ENCODE measurements at places on chromosomes 5 and 9. TPM values are rescaled to one million over a fixed set of nuclear protein-coding genes. Genes with fewer than 3 reads are reported as not detected.

DNA sequence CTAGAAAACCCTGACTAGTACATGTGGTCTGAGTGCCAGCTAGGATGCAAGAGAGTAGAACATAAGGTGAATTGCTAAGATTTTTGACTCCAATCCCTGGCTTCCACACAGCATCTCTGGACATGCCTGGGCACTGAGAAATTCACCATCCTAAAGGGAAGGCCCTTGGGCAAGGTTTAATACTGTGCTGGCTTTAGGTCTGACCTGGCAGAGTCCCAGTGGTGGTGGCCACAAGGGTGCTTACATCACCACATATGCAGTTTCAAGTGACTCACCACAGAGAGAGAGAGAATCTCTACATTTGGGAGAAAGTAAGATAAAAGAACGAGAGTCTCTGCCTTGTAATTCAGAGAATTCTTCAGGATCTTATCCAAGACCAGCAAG lies 661.6 kb upstream of the C9orf72 start:
- H3K4me3 ChIP-seq: no peak overlapping the region
- H3K4me1 ChIP-seq: no peaks in the 10 kb centered on the region
- peaks cover 2% of the 10 kb centered on the region for H3K27me3 ChIP-seq
- no peak for DNase-seq
- no peak overlapping the region for H3K27ac ChIP-seq
- H3K36me3 ChIP-seq: no peaks in the 10 kb centered on the region

The TGFBR1 gene
- 207 TPM for total RNA-seq

DNA sequence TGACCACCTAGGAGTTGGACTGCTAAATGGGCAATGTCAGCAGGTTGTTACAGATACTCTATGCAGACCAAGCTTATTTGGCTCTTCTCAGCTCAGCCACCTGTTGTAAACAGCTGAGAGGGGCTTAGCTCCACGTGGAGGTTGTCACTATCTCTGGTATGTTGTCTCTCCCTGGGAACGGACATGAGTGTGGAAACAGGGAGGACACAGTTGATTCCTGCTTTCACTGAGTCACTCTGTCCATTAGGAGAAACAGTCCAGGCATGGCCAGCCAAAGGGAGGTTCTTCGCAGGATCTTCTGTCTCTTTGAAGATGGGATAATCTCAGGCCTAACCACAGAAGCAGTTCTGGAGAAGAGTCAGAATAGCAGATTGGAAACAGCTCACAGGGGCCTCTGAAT lies 121.2 kb downstream of the PALM2AKAP2 start:
- H3K4me1 ChIP-seq: peaks cover 10% of the 10 kb centered on the region
- no peaks in the 10 kb centered on the region for H3K27me3 ChIP-seq
- DNase-seq: no peak
- no peak overlapping the region for H3K27ac ChIP-seq
- H3K4me3 ChIP-seq: no peak overlapping the region

The NTRK2 gene
- 2.1 TPM for total RNA-seq

The SLC45A2 gene
- 0.76 TPM for total RNA-seq

DNA sequence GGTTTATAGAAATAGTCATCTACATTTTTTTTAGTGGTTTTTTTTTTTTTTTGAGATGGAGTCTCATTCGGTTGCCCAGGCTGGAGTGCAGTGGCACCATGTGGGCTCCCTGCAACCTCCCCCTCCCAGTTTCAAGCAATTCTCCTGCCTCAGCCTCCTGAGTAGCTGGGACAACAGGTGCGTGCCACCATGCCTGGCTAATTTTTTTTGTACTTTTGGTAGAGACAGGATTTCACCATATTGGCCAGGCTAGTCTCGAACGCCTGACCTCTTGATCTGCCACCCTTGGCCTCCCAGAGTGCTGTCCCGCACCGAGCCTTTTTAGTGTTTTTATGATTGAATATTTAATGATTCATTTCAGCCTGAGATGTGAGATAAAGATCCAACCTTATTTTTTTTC lies 27.3 kb downstream of the ANKRD33B start:
- no peaks in the 10 kb centered on the region for H3K36me3 ChIP-seq
- peaks cover 4% of the 10 kb centered on the region for H3K27me3 ChIP-seq
- no peak for DNase-seq
- peak overlapping the region; percentile 21 for H3K4me3 ChIP-seq

The RNF208 gene
- total RNA-seq: 24.8 TPM

GRCh38 chr9:33881635-33882034 lies 64.7 kb downstream of the UBE2R2 start:
- peaks cover 19% of the 10 kb centered on the region for H3K4me1 ChIP-seq
- H3K4me3 ChIP-seq: no peak overlapping the region
- peaks cover 3% of the 10 kb centered on the region for H3K27me3 ChIP-seq
- H3K36me3 ChIP-seq: no peaks in the 10 kb centered on the region

DNA sequence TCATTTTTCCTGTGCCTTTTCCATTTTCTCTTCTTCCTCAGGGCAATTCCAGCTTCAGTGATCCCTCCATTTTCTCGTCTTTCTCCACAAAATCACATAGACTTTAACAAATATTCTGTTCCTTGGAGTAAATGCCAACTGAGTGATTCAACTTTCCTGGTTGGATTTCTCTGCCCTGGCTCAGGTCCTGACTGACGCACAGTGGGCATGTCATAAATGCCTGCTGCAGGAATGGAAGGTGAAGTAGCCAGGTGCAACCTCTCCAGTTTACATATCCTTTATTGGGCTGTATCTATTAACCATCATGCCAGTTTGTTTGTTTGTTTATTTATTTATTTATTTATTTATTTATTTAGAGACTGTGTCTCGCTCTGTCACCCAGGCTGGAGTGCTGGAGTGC lies 95.1 kb downstream of the MEF2C start:
- H3K36me3 ChIP-seq: no peaks in the 10 kb centered on the region
- no peak overlapping the region for H3K4me3 ChIP-seq
- peaks cover 24% of the 10 kb centered on the region for H3K4me1 ChIP-seq
- H3K27me3 ChIP-seq: no peaks in the 10 kb centered on the region

DNA sequence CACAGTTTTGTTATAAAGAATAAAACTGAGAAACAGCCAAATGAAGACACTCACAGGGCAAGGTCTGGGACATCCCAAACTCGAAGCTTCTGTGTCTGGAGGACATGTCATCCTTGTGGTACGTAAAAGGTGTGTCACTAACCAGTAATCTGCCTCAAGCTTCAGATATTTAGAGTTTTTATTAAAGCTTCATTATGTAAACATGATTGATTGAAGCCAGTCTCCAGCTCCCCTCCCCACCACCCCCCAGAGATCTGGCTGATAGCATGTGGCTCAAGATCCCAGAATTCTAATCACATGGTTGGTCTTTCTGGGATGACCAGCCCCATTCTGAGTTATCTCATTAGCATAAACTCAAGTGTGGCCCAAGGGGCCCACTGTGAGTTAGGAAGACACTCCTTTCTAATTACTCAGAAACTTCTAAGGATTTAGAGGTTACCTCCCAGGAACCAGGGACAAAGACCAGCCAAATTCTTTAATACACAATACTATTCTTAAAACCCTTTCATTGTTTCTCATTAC lies 31.4 kb upstream of the ERAP1 start:
- no peaks in the 10 kb centered on the region for H3K27me3 ChIP-seq
- H3K27ac ChIP-seq: no peak overlapping the region
- H3K4me1 ChIP-seq: peaks cover 6% of the 10 kb centered on the region
- DNase-seq: no peak
- no peaks in the 10 kb centered on the region for H3K36me3 ChIP-seq

DNA sequence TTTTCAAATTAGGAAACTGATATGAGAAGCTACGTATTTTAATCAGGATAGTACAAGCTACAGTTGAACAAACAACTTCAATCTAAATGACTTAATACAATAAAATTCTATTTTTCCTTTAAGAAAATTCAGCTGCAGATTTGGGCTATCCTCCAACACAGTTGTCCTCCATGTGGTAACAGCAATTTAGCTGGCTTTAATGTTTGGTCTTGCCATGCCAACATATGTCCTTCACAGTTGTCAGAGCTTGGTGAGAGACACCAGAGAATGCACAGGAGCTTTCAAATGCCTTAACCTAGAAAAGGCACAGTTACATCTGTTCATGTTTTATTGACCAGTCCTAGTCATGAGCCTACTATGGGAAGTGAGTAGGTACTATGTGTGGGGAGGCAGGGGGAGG lies 10.8 kb downstream of the FAM174A start:
- no peak overlapping the region for H3K27ac ChIP-seq
- H3K4me1 ChIP-seq: peaks cover 2% of the 10 kb centered on the region
- DNase-seq: no peak
- no peak overlapping the region for H3K4me3 ChIP-seq
- no peaks in the 10 kb centered on the region for H3K27me3 ChIP-seq

- no peak for DNase-seq
- H3K27ac ChIP-seq: no peak overlapping the region
- no peaks in the 10 kb centered on the region for H3K27me3 ChIP-seq
- H3K4me3 ChIP-seq: no peak overlapping the region
These were observed 509.0 kb downstream of the KIF4B start for GRCh38 chr5:155522540-155522939.

- H3K36me3 ChIP-seq: peaks cover 15% of the 10 kb centered on the region
- no peak overlapping the region for H3K27ac ChIP-seq
- no peak overlapping the region for H3K4me3 ChIP-seq
- H3K4me1 ChIP-seq: peaks cover 5% of the 10 kb centered on the region
- no peak for DNase-seq
- no peaks in the 10 kb centered on the region for H3K27me3 ChIP-seq
These were observed 161.6 kb upstream of the PANK3 start for GRCh38 chr5:168740811-168741213.

The RASGRF2 gene
- 1.4 TPM for total RNA-seq

The ARHGEF28 gene
- 0.47 TPM for total RNA-seq

DNA sequence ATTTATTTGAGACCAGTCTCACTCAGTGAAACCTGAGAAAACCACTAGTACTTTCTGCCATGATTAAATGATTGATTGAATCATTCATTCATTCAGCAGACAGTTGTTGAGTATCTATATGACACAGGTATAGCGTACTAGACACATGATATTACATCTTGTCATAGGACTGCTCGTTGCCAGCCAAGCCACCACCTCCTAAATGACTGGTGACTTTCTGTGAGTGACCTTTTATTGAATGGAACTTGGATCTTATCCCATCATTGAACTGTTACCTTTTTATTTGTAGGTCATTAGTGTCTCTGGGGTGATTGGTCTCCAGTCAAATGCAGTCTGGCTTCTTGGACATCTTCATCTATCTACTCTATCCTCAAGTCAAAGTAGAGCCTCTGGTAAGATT lies 80.7 kb downstream of the HACD4 start:
- H3K4me1 ChIP-seq: no peaks in the 10 kb centered on the region
- no peak overlapping the region for H3K4me3 ChIP-seq
- H3K36me3 ChIP-seq: no peaks in the 10 kb centered on the region
- H3K27me3 ChIP-seq: no peaks in the 10 kb centered on the region

DNA sequence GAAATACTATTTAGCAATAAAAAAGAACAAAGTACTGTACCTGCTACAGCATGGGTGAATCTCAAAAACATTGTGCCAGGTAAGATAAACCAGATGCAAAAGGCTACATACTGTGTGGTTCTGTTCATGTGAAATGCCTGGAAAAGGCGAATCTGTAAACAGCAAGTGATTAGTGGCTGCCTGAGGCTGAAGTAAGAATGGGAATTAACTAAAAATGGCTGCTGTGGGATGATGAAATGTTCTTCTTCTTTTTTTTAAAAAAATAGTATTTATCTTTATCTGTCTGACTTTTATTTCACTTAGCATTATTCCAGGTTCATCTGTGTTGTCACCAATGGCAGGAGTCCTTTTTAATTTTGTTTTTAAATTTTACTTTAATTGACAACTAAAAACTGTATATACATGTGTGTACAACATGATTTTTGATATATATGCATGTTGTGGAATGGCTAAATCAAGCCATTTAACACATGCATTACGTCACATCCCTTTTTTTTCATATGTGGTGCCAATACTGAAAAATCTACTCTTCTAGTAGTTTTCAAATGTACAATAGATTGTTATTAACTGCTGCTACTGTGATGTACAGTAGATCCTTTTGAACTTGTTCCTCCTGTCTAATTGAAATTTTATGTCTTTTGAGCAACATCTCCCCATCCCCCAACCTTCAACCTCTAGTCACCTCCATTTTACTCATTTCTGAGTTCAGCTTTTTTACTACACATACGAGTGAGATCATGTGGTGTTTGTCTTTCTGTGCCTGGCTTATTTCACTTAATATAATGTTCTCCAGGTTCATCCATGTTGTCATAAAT lies 62.9 kb upstream of the TNFAIP8 start:
- DNase-seq: no peak
- no peak overlapping the region for H3K4me3 ChIP-seq
- no peaks in the 10 kb centered on the region for H3K36me3 ChIP-seq
- peaks cover 12% of the 10 kb centered on the region for H3K4me1 ChIP-seq
- no peaks in the 10 kb centered on the region for H3K27me3 ChIP-seq

GRCh38 chr5:132787076-132787475 lies 10.0 kb upstream of the SEPTIN8 start:
- H3K4me3 ChIP-seq: no peak overlapping the region
- peaks cover 5% of the 10 kb centered on the region for H3K36me3 ChIP-seq
- H3K4me1 ChIP-seq: peaks cover 10% of the 10 kb centered on the region
- no peak for DNase-seq
- H3K27me3 ChIP-seq: peaks cover 3% of the 10 kb centered on the region

GRCh38 chr5:105782501-105782900 lies 1888.2 kb downstream of the EFNA5 start:
- H3K4me1 ChIP-seq: no peaks in the 10 kb centered on the region
- no peak overlapping the region for H3K4me3 ChIP-seq
- no peaks in the 10 kb centered on the region for H3K36me3 ChIP-seq

DNA sequence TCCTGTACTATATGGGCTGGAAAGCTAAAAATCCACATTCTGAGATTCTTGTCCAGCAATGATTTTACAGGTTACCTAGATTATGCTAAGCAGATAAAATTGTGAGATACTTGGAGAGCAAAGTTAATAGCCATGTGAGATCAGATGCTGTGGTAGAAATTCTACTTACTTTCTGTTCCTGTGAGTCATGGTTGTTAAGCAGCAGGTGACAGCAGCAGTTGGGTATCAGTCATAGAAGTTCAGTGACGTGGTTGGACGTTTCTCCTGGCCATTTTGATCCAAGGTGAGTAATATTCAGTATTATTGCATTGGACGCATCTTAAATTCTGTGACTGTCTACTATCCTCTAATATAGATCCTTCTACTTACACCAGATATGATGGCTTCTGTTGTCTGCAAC lies 524.5 kb downstream of the TMEM38B start:
- no peaks in the 10 kb centered on the region for H3K27me3 ChIP-seq
- no peaks in the 10 kb centered on the region for H3K36me3 ChIP-seq
- no peak overlapping the region for H3K27ac ChIP-seq
- H3K4me1 ChIP-seq: no peaks in the 10 kb centered on the region
- DNase-seq: no peak

DNA sequence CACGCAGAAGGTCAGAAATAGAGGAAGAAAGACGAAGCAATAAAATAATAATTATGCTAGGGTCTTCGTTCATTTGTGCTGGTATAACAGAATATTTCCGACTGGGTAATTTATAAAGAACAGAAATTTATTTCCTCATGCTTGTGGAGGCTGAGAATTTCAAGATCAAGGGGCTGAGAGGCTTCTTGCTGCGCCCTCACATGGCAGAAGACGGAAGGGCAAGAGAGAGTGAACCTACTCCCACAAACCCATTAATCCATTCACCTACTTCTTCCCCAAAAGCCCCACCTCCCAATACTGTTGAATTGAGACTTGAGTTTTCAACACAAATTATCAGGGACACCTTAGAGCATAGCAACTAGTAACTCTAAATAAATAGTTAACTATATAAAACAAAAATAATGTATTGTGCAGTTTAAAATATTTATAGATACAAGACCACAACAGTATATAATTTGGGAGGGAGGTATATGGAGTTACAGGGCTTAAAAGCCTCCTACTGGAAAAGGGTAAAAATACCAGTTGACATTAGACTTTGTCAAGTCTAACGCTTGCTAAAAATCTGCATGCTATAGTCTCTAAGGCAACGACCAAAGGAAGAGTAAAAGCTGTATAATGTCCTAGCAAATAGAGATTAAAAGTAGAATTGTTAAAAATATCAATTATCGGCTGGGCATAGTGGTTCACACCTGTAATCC lies 40.3 kb upstream of the NAA35 start:
- DNase-seq: peak; percentile 69
- H3K27ac ChIP-seq: no peak overlapping the region
- H3K4me3 ChIP-seq: no peak overlapping the region
- H3K27me3 ChIP-seq: no peaks in the 10 kb centered on the region

The DBH gene
- total RNA-seq: 1.8 TPM
